SK-N-MC (cell line): ENCODE measurements at places on chromosomes 6 and 20.

DNA sequence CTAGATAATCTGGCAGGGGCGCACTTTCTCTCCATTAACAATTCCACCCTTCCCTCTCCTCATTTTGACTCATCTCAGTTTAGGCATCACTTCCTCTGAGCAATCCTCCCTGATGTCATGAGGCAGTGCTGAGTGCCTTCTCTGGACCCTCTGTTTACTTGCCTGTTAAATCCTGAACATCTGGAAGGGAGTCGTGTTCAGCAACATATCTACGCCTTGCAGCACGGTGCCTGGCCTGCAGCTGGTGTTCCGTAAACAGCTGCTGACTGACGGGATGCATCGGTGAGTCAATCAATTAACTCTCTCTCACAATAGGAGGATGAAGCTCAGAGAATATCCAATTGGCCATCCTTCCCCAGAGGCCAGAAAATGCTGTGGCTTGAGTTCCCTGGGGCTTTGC lies 613.5 kb downstream of the PTPRT start:
- no peak for DNase-seq

DNA sequence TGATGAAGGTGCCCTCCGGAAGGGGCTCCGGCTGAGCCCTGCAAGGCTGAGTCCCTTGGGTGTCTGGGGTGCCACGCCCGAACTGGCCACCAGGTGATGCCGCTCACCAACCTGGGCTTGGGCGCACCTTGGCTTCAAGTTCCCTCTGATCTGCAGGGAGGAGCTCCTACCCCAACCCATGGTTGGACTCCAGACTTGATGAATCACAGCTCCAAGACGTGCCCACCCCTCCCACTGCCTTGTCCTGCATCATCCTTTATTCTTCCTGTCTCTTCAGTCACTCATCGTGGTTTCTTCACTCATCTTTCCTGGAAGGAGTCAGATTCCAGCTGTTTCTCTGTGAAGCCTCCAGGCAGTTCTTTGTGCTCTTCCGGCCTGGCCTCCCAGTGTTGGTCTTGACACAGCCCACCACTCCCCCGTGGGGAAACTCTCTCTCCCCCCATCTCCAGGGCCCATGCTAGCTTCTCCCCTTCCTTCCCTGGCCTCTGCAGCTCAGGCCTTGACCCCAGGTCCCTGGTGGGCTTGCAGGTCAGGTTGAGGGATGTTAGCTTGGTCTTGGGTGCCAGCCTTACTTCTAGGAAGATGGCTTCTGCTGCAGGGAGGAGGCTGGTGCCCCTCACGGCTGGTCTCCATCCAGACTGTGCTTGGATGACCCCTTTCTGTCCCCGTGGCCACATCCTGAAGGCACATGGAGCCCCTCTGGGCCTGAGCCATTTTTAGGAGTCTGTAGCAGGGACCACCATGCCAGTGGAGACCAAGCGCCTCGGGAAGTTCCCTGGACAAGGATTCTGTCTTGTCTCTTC lies 2.6 kb upstream of the ZBP1 start:
- no peak for DNase-seq

DNA sequence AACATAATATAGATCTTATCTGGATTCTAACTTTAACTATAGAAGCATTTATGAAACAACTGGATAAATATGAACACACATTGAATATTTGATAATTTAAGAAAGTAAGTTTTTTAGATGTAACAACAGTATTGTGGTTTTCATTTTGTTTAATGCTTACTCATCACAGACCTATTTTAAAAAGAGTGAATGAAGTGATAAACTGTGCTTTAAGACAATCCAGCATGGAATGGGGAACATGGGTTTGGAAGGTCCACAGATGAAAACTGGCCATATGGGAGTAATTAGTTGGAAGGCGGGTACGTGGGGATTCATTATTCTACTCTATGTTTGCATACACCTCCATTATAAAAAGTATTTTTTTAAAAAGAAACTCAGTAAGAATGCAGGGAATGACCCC lies 21.2 kb downstream of the EPB41L2 start:
- DNase-seq, result no peak

DNA sequence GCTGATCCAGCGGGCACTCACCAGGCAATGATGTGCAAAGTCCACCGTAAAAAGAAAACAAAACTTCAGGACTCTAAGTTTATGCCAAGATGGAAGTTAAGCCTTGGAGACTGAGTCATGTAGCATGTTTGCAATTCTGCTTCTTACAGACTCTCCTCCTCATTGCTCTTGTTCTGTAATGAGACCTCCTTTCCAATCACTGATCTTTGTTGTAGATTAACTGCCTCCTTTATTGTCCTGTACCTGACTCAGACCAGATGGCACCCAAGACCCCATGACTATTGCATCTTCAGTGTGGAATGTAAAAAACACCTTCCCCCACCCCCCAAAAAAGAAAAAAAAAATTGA lies 11.2 kb downstream of the NEU1 start:
- DNase-seq, result no peak

- no peak for DNase-seq
Observed at GRCh38 chr20:21534453-21534852, 20.6 kb upstream of the NKX2-2 start.

- no peak for DNase-seq
Observed at GRCh38 chr6:30396833-30397479, 52.0 kb downstream of the RPP21 start.

DNA sequence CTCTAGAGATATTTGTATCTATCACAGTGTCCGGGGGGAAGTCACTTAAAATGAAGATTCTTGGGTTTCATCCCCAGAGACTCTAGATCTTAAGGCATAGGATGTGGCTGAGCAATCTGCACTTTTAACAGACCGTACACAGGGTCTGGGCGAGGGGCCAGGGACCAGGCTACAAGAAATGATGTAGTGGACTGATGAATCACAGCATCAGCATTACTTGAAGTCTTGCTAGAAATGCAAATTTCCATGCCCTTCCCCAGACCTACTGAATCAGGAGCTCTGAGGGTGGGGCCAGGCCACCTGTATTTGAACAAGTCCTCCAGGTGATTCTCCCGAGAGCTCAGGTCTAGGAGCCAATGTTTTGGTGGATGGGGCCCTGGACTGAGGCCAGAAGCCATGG lies 168.4 kb downstream of the DOK5 start:
- DNase-seq, result no peak

GRCh38 chr6:110041126-110041525 lies 63.0 kb downstream of the GPR6 start:
- no peak for DNase-seq

DNA sequence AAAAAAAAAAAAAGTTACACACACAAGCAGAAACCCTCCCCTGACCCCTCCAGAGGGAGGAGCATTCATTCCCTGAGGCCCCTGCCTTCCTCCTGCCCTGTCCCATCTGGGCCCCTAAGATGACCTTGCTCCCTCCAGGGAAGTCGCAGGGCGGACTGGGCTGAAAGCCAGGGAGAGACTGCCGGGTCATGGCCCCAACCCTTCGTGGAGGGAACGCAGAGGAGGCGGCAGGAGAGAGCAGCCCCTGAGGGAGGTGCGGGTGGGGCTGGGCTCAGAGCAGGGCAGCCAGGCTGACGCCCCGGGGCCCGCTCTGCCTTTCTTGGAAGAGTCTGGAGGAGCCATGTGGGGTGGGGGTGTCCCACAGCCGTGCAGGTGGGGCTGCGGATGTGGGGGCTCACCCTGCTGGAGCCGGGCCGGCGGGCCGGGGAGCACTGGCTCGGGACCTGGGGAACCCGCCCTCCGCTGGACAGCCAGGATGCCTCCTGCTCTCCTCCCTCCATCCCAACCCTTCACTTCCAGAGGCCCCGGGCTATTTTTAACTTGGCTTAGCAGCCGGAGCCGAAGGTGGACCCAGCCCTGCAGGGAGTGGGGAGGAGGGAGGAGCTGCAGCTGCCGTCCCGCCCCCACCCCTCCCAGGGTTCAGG lies 15.0 kb upstream of the ABHD16B start:
- DNase-seq, result no peak

- no peak for DNase-seq
Observed at GRCh38 chr6:87197547-87197946, 42.2 kb downstream of the ZNF292 start.
